Femur (tissue), 1 donor: ENCODE measurements at places on chromosomes 16 and 17.

- peak; percentile 97 for DNase-seq
Observed at GRCh38 chr17:42458497-42459255, at the start of gene ATP6V0A1. ATP6V0A1 (plus strand) TSS chr17:42458878; CDS start chr17:42460895, 2,017 bp downstream.

DNA sequence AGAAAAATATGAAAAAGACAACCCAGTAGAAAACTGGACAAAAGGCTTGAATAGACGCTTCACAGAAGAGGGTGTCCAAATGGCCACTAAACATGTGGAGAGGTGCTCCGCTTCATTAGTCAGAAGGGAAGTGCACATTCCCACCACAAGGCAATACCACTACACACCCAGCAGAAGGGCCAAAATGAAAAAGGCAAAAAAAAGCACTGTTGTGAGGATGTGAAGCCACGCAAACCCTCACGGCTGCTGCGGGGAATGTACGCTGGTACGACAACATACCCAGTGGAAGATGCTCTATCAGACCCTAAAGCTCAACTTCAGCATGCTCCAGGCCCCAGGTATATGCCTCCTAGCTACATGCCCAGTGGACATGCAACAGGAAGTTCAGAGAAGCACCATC, 17.0 kb downstream of the PIK3R5 start:
- no peak for DNase-seq

DNA sequence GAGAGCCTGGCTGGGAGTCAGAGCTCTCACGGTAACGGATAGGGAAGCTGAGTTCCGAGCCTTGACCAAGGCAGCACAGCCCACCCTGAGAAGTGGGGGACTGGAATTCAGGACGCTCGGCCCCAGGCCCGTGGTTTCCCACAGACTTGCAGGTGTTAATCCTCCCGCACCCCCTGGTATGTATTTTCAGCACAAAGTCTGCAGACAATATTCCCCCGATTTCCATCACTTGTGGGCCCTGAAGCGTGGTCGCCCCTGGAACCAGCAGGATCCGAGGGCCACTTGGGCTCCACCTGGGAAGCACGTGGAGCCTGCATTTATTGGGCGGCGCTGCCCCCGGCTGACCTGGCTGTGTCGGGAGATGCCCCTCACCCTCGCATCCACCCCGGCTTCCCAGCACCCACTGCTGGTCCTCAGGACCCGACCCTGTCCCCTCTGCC, 60.2 kb downstream of the WSB1 start:
- no peak for DNase-seq

- DNase-seq = no peak
Observed at GRCh38 chr16:66261826-66262225, 104.7 kb upstream of the CDH5 start.

DNA sequence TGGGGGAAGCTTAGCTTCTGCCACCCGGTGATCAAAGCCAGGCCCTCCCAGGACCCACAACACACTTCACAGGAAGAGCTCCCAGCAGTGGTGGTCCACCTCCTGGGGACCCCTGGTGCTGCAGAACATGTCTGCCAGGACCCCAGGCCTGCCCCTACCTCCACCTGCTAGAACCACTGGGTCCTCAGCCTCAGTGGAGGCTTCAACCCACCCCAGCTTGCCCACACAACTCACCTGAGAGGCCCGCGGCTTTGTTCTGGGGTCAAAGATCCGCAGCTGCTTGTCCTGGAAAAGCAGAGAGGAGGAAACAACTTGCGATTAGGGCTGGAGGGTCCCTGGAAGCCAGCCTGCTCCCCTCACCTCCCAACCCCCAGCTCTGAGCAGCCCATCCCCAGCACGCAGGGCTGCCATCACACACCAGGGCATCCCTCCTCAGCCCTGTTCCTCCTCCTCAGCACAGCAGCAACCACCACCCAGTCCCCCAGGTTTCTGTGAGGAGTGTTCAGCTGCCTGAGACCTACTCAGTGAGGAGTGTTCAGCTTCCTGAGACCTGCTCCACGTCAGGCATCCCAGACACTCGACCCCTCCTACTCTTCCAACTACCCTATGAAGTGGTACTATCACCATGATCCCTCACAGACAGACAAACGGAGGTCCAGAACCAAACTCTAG, 21.2 kb downstream of the CORO7 start:
- DNase-seq = peak; percentile 16

DNA sequence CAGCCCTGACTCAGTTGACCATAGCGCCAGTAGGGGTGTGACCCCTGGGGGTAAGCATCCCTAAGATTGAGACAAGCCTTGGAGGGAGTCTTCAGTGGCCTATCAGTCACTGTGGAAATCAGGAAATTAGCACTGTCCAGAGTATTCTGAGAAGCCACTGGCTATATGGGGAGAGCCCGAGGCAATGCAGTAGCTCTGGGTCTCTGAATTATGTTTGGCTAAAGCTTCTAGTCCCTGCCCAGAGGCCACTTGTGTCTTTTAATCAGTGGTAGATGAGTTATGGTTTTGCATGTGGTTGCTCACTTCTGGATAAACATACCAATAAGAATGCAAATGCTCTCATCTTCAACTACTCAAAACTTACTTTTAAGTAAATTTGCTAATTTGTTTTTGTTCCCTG, 100.6 kb upstream of the TOX3 start:
- DNase-seq = no peak

GRCh38 chr17:68701046-68701445, 99.9 kb upstream of the FAM20A start:
- DNase-seq = no peak

- DNase-seq = no peak
Observed at GRCh38 chr16:28303132-28303531, 10.8 kb downstream of the SBK1 start.
